ENCODE measurements at places on chromosomes 3 and 15.

GRCh38 chr15:35810007-35810406, 264.0 kb upstream of the DPH6 start:
- no peak for DNase-seq

- no peak for DNase-seq
Observed at GRCh38 chr3:177448987-177449359, 251.7 kb upstream of the TBL1XR1 start.

DNA sequence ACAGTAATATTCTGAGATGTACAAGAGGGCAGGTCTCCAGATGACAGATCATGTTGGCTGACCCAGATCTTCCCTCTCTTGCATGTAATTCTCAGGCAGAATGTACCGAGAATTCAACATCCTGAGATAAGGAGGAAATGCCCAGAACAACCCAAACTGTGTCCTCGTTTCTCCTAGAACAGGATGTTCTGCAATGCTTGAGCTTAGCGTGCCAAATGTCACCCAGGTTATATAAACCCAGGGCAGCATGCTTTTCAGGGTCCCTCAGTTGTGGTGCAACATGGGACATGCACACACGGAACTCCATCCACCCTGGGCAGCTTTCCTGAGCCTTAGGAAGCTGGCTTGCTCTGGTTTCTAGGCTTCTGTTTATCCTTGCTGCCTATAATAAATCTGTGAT, 102.1 kb upstream of the CMC1 start:
- DNase-seq = no peak

- no peak for DNase-seq
Observed at GRCh38 chr15:39488961-39489360, 91.9 kb upstream of the THBS1 start.

DNA sequence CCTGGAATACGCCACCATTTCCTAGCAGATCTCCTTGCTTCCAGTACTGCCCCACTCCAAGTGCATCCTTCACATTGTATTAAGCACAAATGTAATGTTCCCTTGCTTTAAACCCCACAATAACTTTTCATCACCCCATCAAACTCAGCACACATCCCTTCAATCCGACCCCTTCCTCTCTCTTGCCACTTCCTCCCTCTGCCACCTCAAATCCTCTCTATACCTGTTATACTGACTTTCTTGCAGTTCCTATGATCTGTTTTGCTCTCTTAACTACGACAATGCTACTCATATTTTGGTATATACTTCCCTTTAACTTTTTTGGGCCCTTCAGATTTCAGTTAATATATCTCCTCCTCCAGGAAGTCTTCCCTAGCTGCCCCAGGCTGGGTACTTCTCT, 14.1 kb downstream of the PARL start:
- DNase-seq = no peak

DNA sequence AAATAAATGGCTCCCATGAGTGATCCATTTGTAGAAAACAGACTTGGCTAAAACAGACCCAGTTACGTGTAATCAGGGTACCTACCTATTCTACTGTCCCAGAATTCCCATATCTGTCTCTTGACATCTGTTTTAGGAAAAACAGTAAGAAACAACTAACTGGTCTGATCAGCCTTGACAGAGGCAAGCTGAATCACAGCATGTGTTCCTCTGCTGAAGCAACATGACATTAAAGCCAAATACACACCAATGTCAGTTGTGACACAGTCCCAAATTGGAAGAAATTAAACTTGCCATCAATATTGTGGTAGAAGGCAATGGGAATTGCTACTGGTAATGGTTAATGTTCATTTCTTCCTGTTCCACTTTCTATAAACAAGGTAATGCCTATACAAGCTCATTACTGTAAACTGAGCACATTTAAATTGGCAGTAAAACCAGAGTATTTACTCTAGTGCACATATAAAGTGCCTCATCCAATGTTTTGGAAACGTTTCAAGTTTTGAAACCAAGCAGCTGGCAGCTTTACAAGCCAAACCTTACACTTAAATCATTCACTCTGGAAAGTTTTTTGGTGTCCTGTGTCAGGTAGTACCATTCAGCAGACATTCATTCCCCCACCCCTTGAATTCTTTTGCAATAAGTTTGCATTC, 27.0 kb downstream of the ALDH1A2 start:
- DNase-seq = no peak

- DNase-seq = no peak
Observed at GRCh38 chr3:10845839-10846656, 30.0 kb downstream of the SLC6A11 start.

GRCh38 chr3:35664460-35664919, 25.2 kb downstream of the ARPP21 start:
- no peak for DNase-seq

DNA sequence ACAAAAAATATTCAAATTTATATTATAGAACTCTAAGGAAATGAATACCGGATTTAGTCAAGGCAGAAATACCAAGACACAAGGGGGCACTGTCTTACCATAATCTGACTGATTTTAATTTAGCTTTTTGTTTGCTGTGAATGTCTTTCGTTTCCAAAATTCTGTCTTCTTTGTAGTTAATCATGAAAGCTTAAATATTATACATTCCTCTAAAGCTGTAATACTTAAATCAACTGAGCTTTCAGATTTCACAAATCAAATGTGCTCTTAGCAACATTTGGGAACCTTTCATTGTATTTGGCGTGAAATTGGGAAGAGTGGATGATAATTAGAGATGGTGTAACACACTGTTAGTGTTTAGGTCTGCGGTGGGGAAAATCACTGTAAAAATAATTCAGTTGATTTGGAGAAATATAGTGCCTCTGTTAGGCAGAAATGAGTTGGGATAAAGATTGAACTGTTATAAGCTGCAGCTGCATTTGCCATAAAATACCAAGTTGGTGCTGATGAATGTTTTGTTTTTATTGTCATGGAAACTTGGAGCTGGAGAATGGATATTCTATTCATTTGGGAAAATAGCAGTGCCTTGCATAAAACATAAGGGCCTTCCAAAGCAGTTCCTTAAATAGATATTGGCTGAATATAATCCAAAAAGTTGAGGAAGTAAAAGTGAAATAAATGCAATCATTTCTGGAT, 228.2 kb downstream of the TCF12 start:
- no peak for DNase-seq

Measured in stimulated activated CD4-positive, alpha-beta T cell treated with anti-CD3 and anti-CD28 coated beads, Interleukin-1b, Interleukin-23, amount 100 ng/mL, for 1 hour (primary cell).